Naive thymus-derived CD8-positive, alpha-beta T cell (primary cell): ENCODE measurements at places on chromosomes 4 and X. TPM values are rescaled to one million over a fixed set of nuclear protein-coding genes. Genes with fewer than 3 reads are reported as not detected.

DNA sequence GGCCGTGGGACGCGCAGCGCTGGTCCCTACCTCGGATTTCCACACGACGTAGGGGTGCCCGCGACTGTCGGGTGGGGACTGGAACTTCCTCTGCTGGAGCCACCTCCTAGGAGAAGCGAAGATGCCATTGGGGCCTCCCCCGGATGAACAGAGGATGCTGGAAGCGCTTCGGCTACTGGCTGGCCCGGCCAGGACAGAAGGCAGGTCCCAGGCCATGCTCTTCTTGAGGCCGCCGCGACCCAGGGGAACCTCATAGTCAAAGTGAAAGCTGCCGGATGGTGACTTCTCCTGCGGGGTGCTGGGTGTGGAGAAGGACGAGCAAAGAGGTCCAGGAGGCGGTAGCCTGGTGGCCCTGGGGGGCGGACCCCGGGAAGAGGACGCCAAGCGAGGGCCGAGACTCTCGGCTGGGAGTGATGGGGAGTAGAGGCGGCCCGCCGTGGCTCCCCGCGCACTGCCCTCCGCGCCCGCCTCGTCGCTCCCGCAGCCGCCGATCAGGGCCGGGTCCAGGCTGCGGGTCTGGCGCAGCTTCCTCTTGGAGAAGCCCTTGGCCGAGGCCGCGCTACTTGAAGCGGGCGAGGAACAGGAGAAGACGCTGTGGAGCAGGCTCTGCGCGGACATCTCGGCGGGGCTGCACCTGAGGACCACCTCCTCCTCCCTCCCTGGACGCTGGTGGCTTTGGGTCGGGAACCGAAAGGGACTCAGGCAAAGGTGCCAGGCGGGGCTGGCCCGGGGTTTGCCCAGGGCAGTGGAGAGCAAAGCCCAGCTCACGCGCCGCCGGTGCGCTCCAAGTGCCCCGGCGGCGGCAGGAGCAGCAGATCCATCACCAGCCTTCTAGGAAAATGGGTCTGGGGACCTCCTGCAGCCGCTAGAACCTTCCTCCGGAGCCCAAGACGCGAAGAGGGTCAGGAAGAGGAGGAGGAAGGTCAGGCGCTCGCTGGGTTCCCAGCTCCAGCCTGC is 1.2 kb downstream of the ARHGAP6 start:
- no peak for DNase-seq
- no peaks in the 10 kb centered on the region for H3K36me3 ChIP-seq
- H3K4me3 ChIP-seq, result peak overlapping the region; percentile 8
- no peak overlapping the region for H3K27ac ChIP-seq
- peaks cover 25% of the 10 kb centered on the region for H3K27me3 ChIP-seq

DNA sequence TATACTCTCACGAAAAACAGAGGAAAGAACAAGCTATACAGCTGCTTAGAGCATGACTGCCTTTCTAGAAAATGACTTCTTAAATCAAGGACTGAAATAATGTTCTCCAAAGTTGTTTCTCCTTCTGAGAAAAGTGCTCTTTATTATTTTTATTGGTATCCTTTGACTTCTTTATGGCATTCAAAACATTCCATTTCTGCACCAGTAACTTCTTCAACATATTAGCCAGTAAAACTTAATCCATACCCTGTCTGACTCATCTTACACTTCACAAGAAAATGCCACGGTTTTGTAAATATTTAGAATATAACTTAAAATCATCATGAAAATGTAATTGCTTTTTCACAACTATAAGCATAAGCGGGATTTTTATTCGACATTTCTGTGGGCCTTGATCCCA is 180.4 kb downstream of the NR3C2 start:
- H3K27me3 ChIP-seq, result no peaks in the 10 kb centered on the region
- no peak overlapping the region for H3K4me3 ChIP-seq
- H3K36me3 ChIP-seq, result peaks cover 27% of the 10 kb centered on the region
- no peak overlapping the region for H3K27ac ChIP-seq

- H3K27me3 ChIP-seq, result no peaks in the 10 kb centered on the region
- DNase-seq, result no peak
- no peak overlapping the region for H3K4me3 ChIP-seq
- H3K4me1 ChIP-seq, result no peaks in the 10 kb centered on the region
- H3K27ac ChIP-seq, result no peak overlapping the region
Observed at GRCh38 chr4:157803845-157804521, 368.8 kb downstream of the GASK1B start.

GRCh38 chrX:36401774-36402173 is 482.2 kb downstream of the CFAP47 start:
- no peaks in the 10 kb centered on the region for H3K4me1 ChIP-seq
- no peak for DNase-seq
- H3K36me3 ChIP-seq, result no peaks in the 10 kb centered on the region
- no peaks in the 10 kb centered on the region for H3K27me3 ChIP-seq

DNA sequence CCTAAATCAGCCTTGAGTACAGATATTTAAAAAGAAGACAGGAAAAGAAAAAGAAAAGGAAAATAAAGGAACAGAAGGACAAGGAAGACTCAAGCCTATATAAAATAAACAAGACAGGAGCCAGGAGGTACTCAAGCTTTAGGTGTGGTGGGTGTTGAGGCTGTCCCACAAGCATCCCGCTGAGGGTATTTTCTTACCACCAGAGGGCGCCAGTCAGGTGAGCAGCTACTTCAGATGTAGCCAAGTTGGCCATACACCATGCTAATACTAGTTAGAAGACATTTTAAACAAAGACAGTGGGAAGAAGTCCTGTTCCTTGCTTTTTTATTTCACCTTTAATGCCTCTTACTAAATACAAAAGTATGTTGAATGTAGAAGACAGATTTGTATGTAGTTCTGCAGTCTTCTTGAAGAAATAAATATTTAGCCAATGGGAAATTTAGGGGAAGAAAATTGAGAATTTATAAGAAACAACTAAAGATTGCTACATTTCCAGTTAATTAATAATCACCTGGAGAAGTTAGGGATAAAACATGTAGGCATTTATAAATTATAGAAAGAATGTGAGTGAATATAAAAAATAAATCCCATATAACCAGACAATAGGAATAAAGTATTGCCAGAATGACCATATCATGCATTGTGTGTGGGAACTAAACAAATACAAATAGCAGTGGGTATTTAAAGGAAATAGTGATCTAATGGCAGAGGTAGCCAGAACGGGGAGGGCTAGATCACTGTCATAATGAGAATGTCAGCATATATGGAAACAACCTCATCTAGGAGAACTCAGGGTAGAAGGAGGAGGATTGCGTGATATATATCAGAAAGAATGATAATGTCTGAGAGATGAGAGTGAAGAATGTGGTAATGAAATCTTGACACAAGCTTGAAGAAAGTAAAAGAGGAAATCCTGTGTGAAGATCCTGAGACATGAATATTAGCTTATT is 71.0 kb downstream of the MTHFD2L start:
- peaks cover 6% of the 10 kb centered on the region for H3K36me3 ChIP-seq
- no peak overlapping the region for H3K4me3 ChIP-seq
- no peak overlapping the region for H3K27ac ChIP-seq
- H3K4me1 ChIP-seq, result no peaks in the 10 kb centered on the region

GRCh38 chr4:113987382-113987941 is 8.0 kb upstream of the ARSJ start:
- peaks cover 12% of the 10 kb centered on the region for H3K27me3 ChIP-seq
- H3K27ac ChIP-seq, result no peak overlapping the region
- H3K4me3 ChIP-seq, result no peak overlapping the region
- no peaks in the 10 kb centered on the region for H3K4me1 ChIP-seq
- DNase-seq, result no peak

- no peak for DNase-seq
- H3K4me1 ChIP-seq, result peaks cover 11% of the 10 kb centered on the region
- H3K27me3 ChIP-seq, result no peaks in the 10 kb centered on the region
- no peaks in the 10 kb centered on the region for H3K36me3 ChIP-seq
- H3K27ac ChIP-seq, result no peak overlapping the region
Observed at GRCh38 chrX:78111140-78111931, 7.3 kb downstream of the PGK1 start.

- no peaks in the 10 kb centered on the region for H3K36me3 ChIP-seq
- no peak overlapping the region for H3K27ac ChIP-seq
- H3K4me1 ChIP-seq, result no peaks in the 10 kb centered on the region
- no peak overlapping the region for H3K4me3 ChIP-seq
- peaks cover 2% of the 10 kb centered on the region for H3K27me3 ChIP-seq
Observed at GRCh38 chr4:74738464-74739143, 55.7 kb downstream of the BTC start.

DNA sequence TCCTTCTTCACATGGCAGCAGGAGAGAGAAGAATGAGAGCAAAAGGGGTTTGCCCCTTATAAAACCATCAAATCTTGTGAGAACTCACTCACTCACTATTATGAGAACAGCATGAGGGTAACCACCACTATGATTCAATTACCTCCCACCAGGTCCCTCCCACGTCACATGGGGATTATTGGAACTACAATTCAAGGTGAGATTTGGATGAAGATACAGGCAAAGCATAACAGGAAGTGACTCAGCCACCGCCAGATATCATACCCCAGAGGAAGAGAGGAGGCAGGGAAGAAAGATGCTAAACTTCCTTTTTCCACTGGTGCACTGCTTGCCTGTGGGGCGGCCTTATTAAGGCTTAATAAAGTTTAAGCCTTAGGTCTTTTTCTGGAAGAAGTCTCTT is 766.1 kb downstream of the KCTD8 start:
- H3K27me3 ChIP-seq, result no peaks in the 10 kb centered on the region
- DNase-seq, result no peak
- H3K36me3 ChIP-seq, result peaks cover 4% of the 10 kb centered on the region
- no peak overlapping the region for H3K27ac ChIP-seq

GRCh38 chr4:188092824-188093223 is 16.6 kb downstream of the TRIML2 start:
- no peak for DNase-seq
- no peak overlapping the region for H3K4me3 ChIP-seq
- no peaks in the 10 kb centered on the region for H3K36me3 ChIP-seq
- no peaks in the 10 kb centered on the region for H3K4me1 ChIP-seq
- H3K27ac ChIP-seq, result no peak overlapping the region

GRCh38 chrX:97564496-97564895 is 680.8 kb downstream of the RPA4 start:
- peak overlapping the region; percentile 82 for H3K4me3 ChIP-seq
- H3K4me1 ChIP-seq, result peaks cover 11% of the 10 kb centered on the region
- no peak for DNase-seq
- H3K36me3 ChIP-seq, result no peaks in the 10 kb centered on the region

- no peak overlapping the region for H3K27ac ChIP-seq
- no peaks in the 10 kb centered on the region for H3K36me3 ChIP-seq
- H3K4me3 ChIP-seq, result no peak overlapping the region
- H3K4me1 ChIP-seq, result no peaks in the 10 kb centered on the region
Observed at GRCh38 chr4:154534296-154534695, 15.9 kb downstream of the PLRG1 start.

GRCh38 chr4:126756050-126756829 is 876.5 kb upstream of the INTU start:
- H3K36me3 ChIP-seq, result no peaks in the 10 kb centered on the region
- no peak overlapping the region for H3K27ac ChIP-seq
- no peaks in the 10 kb centered on the region for H3K4me1 ChIP-seq
- no peaks in the 10 kb centered on the region for H3K27me3 ChIP-seq
- DNase-seq, result no peak

DNA sequence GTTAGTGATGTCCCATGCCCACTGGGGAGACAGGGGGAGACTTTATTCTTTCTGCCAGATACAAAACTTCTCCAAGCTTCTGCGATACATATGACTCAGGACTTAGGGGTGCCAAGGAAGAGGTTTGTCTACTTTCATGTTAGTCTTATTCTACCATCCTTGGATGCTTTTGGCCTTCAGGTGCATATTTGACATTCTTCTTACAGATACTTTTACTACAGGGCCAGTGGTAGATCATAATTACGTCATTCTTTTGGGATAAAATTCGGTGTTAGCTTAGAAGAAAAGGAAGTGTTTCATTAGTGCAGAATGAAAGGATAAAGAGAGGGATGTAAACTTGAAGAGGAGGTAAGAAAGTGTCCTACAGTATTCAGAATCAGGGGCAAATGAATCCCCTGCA is 245.2 kb downstream of the THOC2 start:
- DNase-seq, result no peak
- H3K4me1 ChIP-seq, result no peaks in the 10 kb centered on the region
- peaks cover 3% of the 10 kb centered on the region for H3K27me3 ChIP-seq
- H3K36me3 ChIP-seq, result no peaks in the 10 kb centered on the region
- no peak overlapping the region for H3K4me3 ChIP-seq
- H3K27ac ChIP-seq, result no peak overlapping the region

GRCh38 chrX:20059467-20060128 is 57.1 kb downstream of the MAP7D2 start:
- DNase-seq, result no peak
- no peak overlapping the region for H3K27ac ChIP-seq
- no peaks in the 10 kb centered on the region for H3K36me3 ChIP-seq

DNA sequence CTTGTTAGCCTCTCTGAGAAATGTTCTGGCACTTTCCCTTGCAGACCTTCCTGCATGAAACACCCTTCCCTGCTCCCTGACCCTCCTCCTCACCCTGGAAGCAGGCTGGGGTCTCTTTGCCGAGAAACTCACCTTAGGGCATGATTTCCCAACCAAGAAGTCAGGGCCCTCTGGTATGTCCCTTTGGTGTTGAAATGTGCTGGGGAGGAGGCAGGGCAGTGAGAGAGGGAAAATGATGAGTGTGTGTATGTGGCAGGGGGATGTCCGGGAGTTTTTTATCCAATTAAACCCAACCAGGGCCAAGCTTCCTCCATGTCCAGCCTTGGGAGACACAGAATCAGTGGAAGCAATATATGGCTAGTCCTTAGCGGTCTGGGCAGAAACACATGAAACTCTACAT is 5.1 kb downstream of the ELF4 start:
- no peak overlapping the region for H3K4me3 ChIP-seq
- no peaks in the 10 kb centered on the region for H3K27me3 ChIP-seq
- H3K4me1 ChIP-seq, result peaks cover 70% of the 10 kb centered on the region
- no peak for DNase-seq

DNA sequence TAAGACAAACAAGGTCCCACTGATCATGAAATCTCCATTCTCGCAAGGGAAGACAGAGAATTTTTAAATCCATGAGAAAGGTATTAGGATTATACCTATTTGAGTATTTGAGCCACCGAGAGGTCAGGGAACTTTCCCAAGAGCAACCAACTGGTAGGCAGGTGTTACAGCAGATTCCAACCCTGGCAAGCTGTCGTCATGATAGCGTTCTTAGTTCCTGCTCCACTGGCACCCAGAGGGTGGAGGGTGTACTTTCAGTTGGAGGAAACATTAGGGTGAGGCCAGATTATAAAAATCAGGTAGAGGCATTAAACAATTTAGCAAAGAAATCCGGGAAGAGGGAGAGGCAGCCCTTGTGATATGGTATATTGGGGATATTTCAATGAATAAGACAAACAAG is 23.3 kb downstream of the COQ2 start:
- peaks cover 7% of the 10 kb centered on the region for H3K4me1 ChIP-seq
- no peak overlapping the region for H3K4me3 ChIP-seq
- no peak overlapping the region for H3K27ac ChIP-seq
- H3K36me3 ChIP-seq, result peaks cover 8% of the 10 kb centered on the region
- H3K27me3 ChIP-seq, result no peaks in the 10 kb centered on the region
- no peak for DNase-seq

PROM1 gene
- not detected for total RNA-seq

CDKN2AIP gene
- total RNA-seq, result 78.2 TPM

TRIM2 gene
- total RNA-seq, result 1.1 TPM

RPL9 gene
- 2,423 TPM for total RNA-seq

SH3BP2 gene
- total RNA-seq, result 27.8 TPM

TMPRSS11B gene
- not detected for total RNA-seq

MAGEB10 gene
- not detected for total RNA-seq
